ENCODE measurements at places on chromosomes 1 and 21. TPM values are rescaled to one million over a fixed set of nuclear protein-coding genes. Genes with fewer than 3 reads are reported as not detected.

DNA sequence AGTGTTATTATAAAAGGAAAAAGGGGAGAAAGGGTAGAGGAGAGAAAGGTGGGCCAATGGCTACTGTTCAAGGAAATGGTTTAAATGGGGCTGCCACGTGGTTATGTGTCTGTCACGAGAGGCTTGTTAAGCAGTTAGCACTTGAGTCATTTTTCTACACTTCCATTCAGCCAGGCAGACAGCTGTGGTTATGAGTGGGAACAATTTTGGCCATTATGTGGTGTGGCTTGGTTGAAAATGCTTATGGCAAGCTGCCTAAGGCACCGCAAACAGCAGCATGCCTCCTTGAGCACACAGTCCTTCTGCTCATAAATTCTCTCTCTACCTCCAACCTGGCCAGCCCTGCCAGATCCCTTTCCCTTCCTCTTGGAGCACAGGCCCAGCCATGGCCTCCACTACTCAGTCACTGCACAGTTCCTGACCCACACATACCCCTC is 3.2 kb upstream of the SRM start:
- H3K4me1 ChIP-seq = peaks cover 20% of the 10 kb centered on the region
- H3K36me3 ChIP-seq = peaks cover 26% of the 10 kb centered on the region
- no peak overlapping the region for H3K4me3 ChIP-seq
- H3K27me3 ChIP-seq = no peaks in the 10 kb centered on the region
- H3K27ac ChIP-seq = no peak overlapping the region

GRCh38 chr1:231850786-231851185 is 224.2 kb downstream of the DISC1 start:
- no peak overlapping the region for H3K4me3 ChIP-seq
- H3K27ac ChIP-seq = no peak overlapping the region
- no peaks in the 10 kb centered on the region for H3K36me3 ChIP-seq
- no peaks in the 10 kb centered on the region for H3K4me1 ChIP-seq
- DNase-seq = no peak
- no peaks in the 10 kb centered on the region for H3K27me3 ChIP-seq

DNA sequence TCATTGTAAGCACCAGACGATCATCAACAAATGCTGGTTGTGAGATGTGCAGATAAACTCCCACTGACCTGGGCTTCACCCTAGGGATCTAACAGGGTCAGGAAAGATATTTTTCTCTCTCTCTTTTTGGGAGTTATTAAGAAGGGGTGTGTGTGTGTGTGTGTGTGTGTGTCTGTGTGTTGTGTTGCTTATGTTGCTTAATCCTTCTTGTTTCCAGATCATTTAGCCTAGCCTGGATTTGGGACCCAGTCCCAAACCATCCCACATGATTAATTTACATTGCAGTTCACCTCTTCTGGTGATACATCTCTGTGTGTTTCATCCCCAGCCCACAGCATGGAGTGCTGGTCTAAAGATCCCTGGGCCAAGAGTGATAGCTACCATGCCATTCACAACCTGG is 122.8 kb upstream of the IPO9 start:
- H3K4me3 ChIP-seq = no peak overlapping the region
- H3K4me1 ChIP-seq = peaks cover 14% of the 10 kb centered on the region
- H3K36me3 ChIP-seq = no peaks in the 10 kb centered on the region
- DNase-seq = no peak
- H3K27me3 ChIP-seq = no peaks in the 10 kb centered on the region
- no peak overlapping the region for H3K27ac ChIP-seq

- H3K36me3 ChIP-seq = no peaks in the 10 kb centered on the region
- H3K4me3 ChIP-seq = no peak overlapping the region
- no peak for DNase-seq
- H3K27me3 ChIP-seq = no peaks in the 10 kb centered on the region
- no peak overlapping the region for H3K27ac ChIP-seq
These were observed 26.9 kb upstream of the DPYD start for GRCh38 chr1:97947695-97948094.

Gene CITED4
- total RNA-seq = 23.2 TPM

Gene REN
- total RNA-seq = 0.81 TPM
